ENCODE measurements at places on chromosomes 7 and 10. TPM values are rescaled to one million over a fixed set of nuclear protein-coding genes. Genes with fewer than 3 reads are reported as not detected.

HOXA4 gene
- total RNA-seq: 4.3 TPM

GOLGA7B gene
- total RNA-seq: 3.1 TPM

ITIH2 gene
- total RNA-seq: not detected

PTPRN2 gene
- total RNA-seq: 9.0 TPM

RAPGEF5 gene
- total RNA-seq: 3.6 TPM

PPP1R17 gene
- not detected for total RNA-seq

METTL27 gene
- 0.12 TPM for total RNA-seq

RET gene
- under 0.01 TPM for total RNA-seq

HOXA5 gene
- 5.6 TPM for total RNA-seq

NUTM2B gene
- 0.24 TPM for total RNA-seq

C10orf62 gene
- total RNA-seq: not detected

LBX1 gene
- not detected for total RNA-seq

FAM25A gene
- total RNA-seq: not detected

PRPS1L1 gene
- not detected for total RNA-seq

GPER1 gene
- total RNA-seq: 0.84 TPM
